ENCODE measurements at places on chromosomes 6 and 20.

DNA sequence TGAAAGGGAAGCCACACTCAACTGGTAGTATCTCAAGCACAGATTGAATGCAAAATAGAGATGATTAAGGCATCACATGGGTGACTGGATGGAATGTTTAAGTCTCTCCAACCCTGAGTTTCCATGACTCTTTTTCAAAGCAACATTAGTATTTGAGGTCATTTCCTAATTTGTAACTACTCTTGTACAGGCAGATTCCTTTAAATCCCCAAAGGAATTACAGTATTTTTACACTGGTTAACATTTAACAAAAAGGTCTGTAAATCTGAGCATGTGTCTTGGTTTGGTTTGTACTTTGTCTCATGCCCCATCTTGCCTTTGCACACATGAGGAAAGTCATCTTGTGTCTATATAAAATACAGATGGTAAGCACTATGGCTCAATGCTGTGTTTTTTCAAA lies 15.1 kb downstream of the RMND1 start:
- DNase-seq: no peak

DNA sequence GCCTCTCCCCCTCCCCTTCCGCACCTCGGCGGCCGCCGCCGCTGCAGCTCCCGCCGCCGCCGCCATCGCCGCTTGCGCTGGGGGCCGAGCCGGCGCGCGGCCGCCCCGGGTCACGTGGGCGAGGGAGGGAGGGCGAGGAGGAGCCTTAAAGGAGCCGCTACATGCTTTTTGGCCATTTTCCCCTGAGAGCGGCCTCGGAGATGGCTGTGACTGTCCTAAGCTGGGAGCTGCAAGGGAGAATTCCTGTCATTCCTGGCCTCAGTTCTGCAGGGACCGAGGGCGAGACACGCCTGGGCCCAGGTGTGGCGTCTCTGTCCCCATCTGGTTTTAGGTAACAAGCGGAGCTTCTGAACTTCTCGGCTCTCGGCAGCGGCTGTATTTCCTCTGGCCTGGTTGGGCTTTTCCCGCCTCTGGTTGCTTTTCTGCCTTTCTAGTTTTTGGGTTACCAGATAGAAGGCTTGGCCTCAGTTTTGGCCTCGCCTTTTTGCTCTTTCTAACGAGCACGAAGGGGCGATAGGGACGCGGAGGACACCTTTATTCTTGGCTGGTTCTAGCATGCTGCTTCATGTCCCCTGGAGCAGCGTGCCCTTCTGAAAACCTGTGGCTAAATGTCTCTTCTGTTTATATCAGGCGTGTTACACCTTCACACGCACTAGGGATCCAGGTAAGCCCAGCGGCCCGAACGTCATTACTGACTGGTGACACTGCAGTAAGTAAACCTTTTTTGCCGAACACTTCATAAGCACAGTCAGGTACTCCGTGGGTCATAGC lies at the start of gene EHMT2:
Gene EHMT2 (minus strand): TSS at position 87 of the 771 bp plus-strand sequence. CDS start 21 bp downstream, at position 66.
- DNase-seq: peak; percentile 74

GRCh38 chr20:57283860-57284259 lies 17.4 kb upstream of the BMP7 start:
- no peak for DNase-seq

DNA sequence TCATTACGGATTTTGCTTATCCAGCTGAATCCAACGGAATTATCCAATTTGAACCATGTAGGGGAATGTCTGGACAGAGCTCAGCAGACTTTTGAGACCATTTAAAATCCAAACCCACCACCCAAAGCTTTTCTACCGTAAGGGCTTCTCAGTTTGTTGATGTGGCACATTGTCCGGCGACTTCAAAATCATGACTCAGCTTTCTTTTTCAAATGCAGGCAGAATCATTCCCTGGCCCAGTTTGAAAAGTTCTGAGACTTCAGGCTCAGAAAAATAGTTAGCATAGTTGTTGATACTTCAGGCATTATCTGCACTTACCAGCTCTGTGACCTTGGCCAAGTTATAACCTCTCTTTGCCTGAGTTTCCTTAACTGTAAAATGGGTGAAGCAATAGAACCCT lies 182.2 kb downstream of the PTPRT start:
- no peak for DNase-seq

DNA sequence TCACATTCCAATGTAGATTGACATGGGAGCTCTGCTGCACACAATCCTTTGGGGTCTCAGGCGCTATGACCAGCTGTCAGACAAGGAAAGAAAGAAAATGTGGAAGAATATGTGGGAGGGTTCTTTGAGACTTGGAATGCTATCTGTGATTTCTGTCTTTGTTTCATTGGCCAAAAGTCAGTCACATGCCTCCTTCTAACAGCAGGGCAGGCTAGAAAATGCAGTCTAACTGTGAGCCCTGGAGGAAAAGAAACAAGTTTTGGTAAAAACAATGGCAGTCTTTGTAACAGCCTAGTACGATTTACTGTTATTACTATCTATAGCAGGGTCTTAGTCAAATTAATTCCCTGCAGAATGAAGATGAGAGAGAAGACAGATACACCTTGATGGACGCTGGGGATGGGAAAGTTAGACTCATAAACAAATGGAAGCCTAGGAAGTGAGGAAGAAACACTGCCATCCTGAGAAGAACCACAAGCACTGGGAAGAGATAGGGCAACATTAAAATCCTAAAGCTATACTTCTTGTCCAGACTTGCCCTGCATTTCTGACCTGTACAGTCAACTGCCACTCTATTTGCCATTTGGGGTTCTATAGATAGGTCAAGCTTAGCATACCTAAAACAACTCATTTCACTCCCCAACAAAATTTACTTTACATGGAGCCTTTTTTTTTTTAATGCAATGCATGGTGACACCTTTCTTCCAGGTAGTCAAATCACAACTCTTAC lies 833.0 kb downstream of the KIF16B start:
- no peak for DNase-seq

- DNase-seq: no peak
Measured at GRCh38 chr6:106735136-106735633, 105.8 kb downstream of the QRSL1 start.
